ENCODE measurements at places on chromosomes 1 and 21. TPM values are rescaled to one million over a fixed set of nuclear protein-coding genes. Genes with fewer than 3 reads are reported as not detected.

GRCh38 chr21:28971171-28971570 is 21.5 kb downstream of the LTN1 start:
- no peak overlapping the region for H3K27ac ChIP-seq
- H3K36me3 ChIP-seq: peaks cover 64% of the 10 kb centered on the region
- H3K4me1 ChIP-seq: no peaks in the 10 kb centered on the region

GRCh38 chr21:42009018-42009830 is 936 bp downstream of the ZBTB21 start:
- no peak overlapping the region for H3K27ac ChIP-seq
- peak; percentile 49 for DNase-seq
- no peaks in the 10 kb centered on the region for H3K27me3 ChIP-seq
- H3K4me3 ChIP-seq: peak overlapping the region; percentile 75
- H3K36me3 ChIP-seq: no peaks in the 10 kb centered on the region
- H3K4me1 ChIP-seq: peaks cover 42% of the 10 kb centered on the region

- H3K36me3 ChIP-seq: no peaks in the 10 kb centered on the region
- no peak for DNase-seq
- no peaks in the 10 kb centered on the region for H3K4me1 ChIP-seq
Measured at GRCh38 chr1:180918519-180918918, 5.8 kb downstream of the KIAA1614 start.

GRCh38 chr1:26853156-26853555 is 9.8 kb upstream of the SFN start:
- H3K27me3 ChIP-seq: no peaks in the 10 kb centered on the region
- no peaks in the 10 kb centered on the region for H3K4me1 ChIP-seq
- DNase-seq: peak; percentile 88

DNA sequence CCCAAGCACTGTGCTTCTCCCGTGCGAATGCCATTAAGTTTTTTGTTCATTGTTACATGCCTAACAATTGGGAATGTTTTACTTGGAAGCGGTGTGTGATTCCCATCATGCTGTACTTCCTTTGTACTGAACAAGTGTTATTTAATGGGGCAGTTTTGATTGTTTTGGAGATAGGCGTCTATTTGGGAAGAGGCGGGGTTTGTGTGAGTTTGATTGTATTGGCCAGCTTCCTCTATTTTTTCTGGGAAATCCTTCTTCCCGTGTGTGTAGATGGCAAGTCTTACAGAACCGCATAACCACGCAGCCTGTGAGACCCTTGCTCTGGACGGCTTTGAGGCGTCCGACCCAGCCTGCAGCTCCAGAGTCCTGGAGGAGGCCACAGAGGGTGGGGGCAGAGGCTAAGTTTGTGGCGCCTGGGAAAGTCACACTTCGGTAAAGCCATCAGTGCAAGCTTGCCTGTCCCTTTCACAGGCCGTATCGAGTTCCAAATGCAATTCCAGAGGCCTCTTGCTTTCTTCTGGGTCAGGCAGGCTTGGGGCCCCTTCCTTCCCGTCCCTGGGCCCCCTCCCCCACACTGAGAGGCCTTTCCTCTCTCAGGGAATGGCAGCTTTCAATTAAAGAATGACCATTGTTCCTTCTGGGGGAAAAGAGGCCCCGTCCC is 210.3 kb downstream of the TOMM20 start:
- no peak for DNase-seq
- H3K36me3 ChIP-seq: no peaks in the 10 kb centered on the region
- H3K4me3 ChIP-seq: no peak overlapping the region

GRCh38 chr1:198556971-198557370 is 16.5 kb upstream of the ATP6V1G3 start:
- H3K36me3 ChIP-seq: no peaks in the 10 kb centered on the region
- peak overlapping the region; percentile 21 for H3K27ac ChIP-seq
- peak; percentile 86 for DNase-seq
- H3K27me3 ChIP-seq: no peaks in the 10 kb centered on the region

- no peaks in the 10 kb centered on the region for H3K36me3 ChIP-seq
- H3K27me3 ChIP-seq: no peaks in the 10 kb centered on the region
- H3K4me3 ChIP-seq: no peak overlapping the region
- H3K4me1 ChIP-seq: no peaks in the 10 kb centered on the region
Measured at GRCh38 chr1:154342132-154342531, 16.8 kb downstream of the ATP8B2 start.

DNA sequence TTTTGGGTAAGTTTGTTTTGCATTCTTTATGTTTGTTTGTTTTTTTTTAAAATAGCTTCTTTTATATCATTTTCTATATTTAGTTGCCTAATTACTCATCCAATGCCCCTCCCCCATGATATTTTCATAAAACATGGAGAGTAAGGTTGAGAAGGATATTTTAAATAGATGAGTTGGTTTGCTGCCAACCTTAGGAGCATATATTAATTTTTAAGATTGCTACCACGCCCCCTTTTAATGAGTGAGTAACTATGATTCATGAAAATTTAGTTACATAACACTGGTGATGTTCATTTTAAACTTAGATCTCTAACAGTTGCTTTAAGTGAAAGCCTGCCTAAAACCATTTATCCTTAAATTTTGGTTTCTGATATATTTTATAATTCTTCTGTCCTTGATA is 18.7 kb downstream of the TMEM50A start:
- H3K4me1 ChIP-seq: no peaks in the 10 kb centered on the region
- no peak overlapping the region for H3K27ac ChIP-seq
- no peak overlapping the region for H3K4me3 ChIP-seq
- peaks cover 41% of the 10 kb centered on the region for H3K36me3 ChIP-seq
- no peak for DNase-seq

DNA sequence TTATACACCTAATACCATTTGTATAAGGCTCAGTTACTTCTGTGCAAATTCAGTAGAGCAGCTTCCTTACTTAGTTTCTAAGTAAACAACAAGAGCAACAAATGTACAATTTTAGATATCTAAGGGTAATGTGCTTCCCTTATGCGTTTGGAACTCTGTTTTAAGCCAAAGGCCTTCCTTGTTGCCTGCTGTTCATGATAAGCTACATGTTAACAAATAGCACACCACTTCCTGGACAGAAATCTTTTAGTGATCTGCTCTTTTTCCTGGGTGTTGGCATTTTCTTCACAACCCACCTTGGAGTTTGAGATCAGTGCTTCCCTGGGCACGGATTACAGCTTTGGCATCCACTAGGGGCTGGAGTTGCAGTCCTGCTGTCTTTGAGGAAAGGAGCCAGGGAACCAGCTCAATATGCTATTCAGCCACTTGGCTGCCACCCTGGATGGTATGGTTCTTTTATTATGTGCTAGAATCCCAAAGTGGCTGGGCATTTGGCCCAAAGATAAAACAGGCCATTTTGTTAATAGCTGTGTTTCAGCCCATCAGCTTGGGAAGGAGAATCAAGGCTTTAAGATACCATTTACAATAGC is 55.6 kb upstream of the ADAR start:
- no peak for DNase-seq
- no peaks in the 10 kb centered on the region for H3K27me3 ChIP-seq

GRCh38 chr1:180407051-180407450 is 95.3 kb downstream of the ACBD6 start:
- no peak overlapping the region for H3K4me3 ChIP-seq
- no peak for DNase-seq
- peaks cover 16% of the 10 kb centered on the region for H3K36me3 ChIP-seq
- no peak overlapping the region for H3K27ac ChIP-seq

DNA sequence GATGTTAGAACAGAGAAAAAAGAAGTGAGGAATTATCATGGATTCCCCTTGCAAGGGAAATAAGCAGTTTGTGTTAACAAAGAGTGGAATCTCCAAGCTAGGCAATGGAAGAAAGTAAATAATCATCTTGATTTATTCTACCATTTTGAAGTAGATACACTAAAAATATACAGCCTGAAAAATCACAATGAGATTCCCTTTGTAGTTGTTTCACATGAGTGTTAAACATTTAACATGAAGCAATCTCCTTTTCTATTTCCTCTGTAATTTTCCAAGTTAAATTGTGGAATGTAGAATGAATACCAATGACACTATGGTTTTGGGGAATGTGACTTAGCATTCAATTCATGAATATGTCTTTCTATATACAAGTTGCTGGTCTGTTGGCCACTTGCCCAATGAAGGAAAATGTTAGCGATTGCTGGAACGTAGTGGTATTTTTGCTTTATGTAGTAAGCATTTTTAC is 5.7 kb downstream of the TGFB2 start:
- DNase-seq: no peak
- H3K27ac ChIP-seq: no peak overlapping the region
- no peak overlapping the region for H3K4me3 ChIP-seq
- H3K27me3 ChIP-seq: no peaks in the 10 kb centered on the region
- H3K4me1 ChIP-seq: peaks cover 7% of the 10 kb centered on the region

DNA sequence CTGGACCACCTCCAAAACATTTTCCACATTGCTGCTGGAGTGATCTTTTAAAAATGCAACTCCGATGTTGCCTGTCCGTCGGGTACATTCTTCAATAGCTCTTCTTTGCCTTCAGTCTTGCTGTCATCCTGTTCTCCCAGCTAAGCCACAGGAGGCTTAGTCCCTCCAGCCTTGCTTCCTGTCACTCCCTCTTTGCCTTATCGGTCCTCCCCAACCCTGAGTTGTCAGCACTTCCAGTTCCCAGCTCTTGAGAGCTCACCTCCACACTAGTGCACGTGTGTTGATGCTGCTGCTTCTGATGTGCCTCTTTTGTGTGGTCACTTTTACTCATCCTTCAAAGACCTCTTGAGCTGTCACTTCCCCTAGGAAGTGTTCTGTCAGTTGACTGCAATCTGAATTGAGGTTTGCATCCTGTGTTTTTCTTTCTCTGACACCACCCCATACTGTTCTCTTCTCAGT is 15.3 kb downstream of the UCK2 start:
- no peak overlapping the region for H3K27ac ChIP-seq
- peaks cover 12% of the 10 kb centered on the region for H3K4me1 ChIP-seq
- no peak overlapping the region for H3K4me3 ChIP-seq
- H3K36me3 ChIP-seq: no peaks in the 10 kb centered on the region

DNA sequence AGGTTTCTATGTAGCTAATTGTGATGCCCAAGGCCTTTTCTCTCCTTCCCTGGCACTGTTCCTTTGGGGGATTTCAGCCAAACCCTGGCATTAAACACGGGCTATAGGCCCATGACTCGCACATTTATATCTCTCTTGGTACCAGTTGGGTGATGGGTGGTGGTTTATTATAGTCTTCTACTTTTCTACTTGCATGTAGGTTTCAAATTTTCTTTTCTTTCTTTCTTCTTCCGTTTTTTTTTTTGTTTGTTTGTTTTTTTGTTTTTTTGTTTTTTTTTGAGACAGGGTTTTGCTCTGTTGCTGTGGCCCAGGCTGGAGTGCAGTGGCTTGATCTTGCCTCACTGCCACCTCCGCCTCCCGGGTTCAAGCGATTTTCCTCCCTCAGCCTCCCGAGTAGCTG is 1.1 kb downstream of the IL10RB start:
- no peaks in the 10 kb centered on the region for H3K27me3 ChIP-seq
- H3K4me3 ChIP-seq: peak overlapping the region; percentile 84
- H3K36me3 ChIP-seq: peaks cover 13% of the 10 kb centered on the region
- peak overlapping the region; percentile 68 for H3K27ac ChIP-seq
- DNase-seq: no peak

- no peak overlapping the region for H3K4me3 ChIP-seq
- no peak for DNase-seq
- peaks cover 10% of the 10 kb centered on the region for H3K4me1 ChIP-seq
- no peaks in the 10 kb centered on the region for H3K27me3 ChIP-seq
Measured at GRCh38 chr1:89754518-89754917, 66.3 kb upstream of the LRRC8D start.

DNA sequence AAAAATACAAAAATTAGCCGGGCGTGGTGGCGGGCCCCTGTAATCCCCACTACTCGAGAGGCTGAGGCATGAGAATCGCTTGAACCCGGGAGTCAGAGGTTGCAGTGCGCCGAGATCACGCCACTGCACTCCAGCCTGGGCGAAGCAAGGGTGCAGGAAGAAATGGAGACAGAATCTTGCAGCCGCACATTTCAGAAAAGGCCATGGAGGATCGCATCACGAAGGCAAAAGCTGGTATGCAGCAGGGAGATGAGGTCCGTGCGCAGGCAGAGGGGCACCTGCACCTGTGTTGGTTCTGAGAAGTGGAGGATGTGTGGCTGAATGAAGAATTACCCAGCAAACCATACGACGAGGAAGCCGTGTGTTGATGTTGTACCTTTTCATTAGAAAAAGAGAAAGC is 53.0 kb upstream of the ABCG1 start:
- no peak for DNase-seq
- H3K27ac ChIP-seq: no peak overlapping the region
- no peak overlapping the region for H3K4me3 ChIP-seq
- H3K36me3 ChIP-seq: no peaks in the 10 kb centered on the region

GRCh38 chr1:245168086-245168485 is 13.3 kb downstream of the KIF26B start:
- H3K4me1 ChIP-seq: no peaks in the 10 kb centered on the region
- H3K36me3 ChIP-seq: no peaks in the 10 kb centered on the region
- H3K4me3 ChIP-seq: no peak overlapping the region
- no peak overlapping the region for H3K27ac ChIP-seq

DNA sequence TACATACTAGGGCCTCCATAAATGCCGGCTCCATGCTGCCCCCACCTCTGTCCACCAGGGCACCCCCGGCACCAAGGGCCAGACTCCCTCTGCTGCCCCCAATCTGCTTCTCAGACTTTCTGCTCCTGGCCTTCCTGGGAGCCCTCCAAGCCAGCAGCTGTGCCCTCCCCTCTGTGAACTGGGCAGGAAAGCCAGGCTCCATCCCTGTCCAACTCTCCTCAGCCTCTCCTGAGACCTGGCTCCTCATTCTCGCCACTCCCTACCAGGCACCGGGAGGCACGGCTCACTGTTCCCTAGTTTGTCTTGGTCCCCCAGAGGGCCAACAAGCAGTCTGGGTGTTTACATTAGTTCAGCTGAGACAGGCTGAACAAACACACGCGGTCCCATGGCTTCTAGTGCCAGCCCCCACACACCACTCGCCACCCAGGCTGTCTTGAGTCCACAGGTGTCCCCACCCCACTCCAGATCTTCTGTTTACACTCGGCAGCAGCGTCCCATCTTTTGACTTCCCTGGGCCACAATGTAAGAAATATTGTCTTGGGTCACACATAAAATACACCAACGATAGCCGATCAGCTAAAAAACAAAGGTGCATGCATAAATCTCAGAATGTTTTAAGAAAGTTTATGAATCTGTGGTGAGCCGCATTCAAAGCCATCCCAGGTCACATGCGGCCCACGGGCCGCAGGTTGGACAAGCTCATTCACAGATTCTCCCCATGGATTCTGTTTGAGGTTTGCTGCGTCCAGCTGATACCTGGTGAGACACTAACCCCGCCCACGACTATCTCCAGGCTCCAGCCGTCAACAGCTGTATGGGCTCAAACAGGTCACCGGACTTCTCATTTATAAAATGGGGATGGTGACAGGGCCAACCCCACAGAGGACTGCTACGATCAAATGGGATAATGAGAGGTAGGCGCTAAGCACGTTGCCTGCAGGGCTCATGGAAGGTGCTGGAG is 29.5 kb upstream of the ECE1 start:
- no peak for DNase-seq
- H3K36me3 ChIP-seq: peaks cover 7% of the 10 kb centered on the region
- peak overlapping the region; percentile 46 for H3K27ac ChIP-seq
- no peaks in the 10 kb centered on the region for H3K27me3 ChIP-seq
- H3K4me3 ChIP-seq: no peak overlapping the region

- no peak for DNase-seq
- H3K4me3 ChIP-seq: no peak overlapping the region
- no peaks in the 10 kb centered on the region for H3K27me3 ChIP-seq
- H3K36me3 ChIP-seq: no peaks in the 10 kb centered on the region
Measured at GRCh38 chr1:55684131-55684650, 469.0 kb upstream of the USP24 start.

CYP4B1 gene
- total RNA-seq: not detected

NBPF20 gene
- 4.9 TPM for total RNA-seq

SH2D2A gene
- not detected for total RNA-seq

LCE1E gene
- total RNA-seq: not detected

Data from Karpas-422 (cell line).